ENCODE measurements at places on chromosomes 2 and 18.

- DNase-seq, result no peak
Observed at GRCh38 chr2:7672027-7672684, 754.9 kb downstream of the RNF144A start.

- DNase-seq, result peak; percentile 81
Observed at GRCh38 chr2:174442546-174443510, 44.0 kb downstream of the GPR155 start.

GRCh38 chr2:234492717-234493485, 4.0 kb downstream of the ARL4C start:
- DNase-seq, result no peak

DNA sequence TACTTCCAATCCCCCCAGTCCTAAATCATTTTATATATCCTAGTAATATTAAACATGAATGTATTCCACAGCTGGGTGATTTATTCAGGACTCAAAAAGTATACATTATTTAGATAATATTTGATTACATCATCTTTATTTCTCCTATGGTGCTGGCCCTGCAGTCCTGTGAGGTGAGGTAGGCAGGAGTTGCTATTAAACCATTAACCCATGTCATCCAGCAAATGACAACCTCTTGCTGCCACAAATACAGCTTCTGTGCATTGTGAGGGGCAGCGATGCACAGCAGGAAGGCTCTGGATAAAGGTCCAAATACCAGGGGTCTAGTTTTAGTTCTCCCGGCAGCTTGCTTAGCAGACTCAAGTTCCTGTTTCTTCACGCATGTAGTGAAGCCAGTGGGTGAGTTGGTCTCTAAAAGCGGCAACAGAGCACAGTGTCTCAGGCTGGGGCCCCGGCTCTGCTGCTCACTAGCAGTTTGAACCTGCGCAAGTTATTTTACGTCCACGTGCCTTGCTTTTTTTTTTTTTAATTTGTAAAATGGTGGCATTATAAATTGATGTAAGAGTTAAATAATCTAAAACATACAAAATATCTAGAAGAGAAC, 36.1 kb downstream of the INSIG2 start:
- DNase-seq, result no peak

- DNase-seq, result no peak
Observed at GRCh38 chr18:33507019-33507418, 66.5 kb upstream of the CCDC178 start.

- no peak for DNase-seq
Observed at GRCh38 chr2:210553373-210553772, 3.0 kb upstream of the CPS1 start.

DNA sequence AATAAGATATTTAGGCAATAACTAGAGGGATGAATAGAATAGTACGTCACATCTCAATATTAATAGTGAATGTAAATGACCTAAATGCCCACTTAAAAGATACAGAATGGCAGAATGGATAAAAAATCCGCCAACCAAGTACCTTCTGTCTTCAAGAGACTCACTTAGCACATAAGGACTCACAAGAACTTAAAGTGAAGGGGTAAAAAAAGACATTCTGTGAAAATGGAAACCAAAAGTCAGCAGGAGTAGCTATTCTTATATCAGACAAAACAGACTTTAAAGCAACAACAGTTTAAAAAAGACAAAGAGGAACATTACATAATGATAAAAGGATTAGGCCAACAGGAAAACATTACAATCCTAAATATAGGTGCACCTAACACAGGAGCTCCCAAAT, 56.7 kb upstream of the DSC1 start:
- DNase-seq, result no peak

DNA sequence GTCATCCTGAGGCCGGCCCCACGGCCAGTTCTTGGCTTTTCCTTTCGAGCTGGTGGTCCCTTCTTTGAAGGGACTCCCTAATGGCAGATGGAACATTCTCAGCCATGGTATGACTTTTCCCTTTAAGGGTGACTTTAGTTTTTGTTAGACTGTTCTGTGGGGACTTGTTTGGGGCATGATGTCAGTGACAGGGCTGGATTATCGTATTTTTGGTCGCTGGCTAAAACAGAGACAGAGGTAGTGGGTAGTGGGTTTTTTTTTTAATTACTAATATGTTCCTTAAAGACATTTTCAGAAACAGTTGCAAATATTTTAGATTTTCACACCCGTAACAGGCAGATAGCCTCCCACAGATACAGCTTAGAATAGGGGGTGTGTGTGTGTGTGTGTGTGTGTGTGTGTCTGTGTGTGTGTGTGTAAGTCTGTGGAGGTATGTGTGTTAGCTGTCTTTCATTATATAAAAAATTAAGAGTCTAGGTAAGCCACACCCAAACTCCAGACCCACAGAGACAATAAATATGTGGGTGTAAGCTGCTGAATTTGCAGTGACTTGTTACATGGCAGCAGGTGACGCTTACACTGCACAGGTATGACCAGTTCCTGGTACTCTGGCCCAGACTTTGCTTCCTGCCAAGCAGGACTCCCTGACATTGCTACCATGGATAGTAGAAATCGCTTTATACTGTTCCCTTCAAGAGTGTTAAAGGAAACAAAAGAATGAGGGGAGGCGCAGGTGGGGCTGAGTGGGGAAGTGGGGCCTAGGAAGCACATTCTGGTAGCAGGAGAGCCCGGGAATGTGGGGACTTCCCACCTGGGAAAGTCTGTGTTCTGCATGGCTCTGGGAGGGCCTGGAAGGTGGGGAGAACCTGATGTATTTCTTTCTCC, 20.9 kb downstream of the NCK2 start:
- peak; percentile 61 for DNase-seq

DNA sequence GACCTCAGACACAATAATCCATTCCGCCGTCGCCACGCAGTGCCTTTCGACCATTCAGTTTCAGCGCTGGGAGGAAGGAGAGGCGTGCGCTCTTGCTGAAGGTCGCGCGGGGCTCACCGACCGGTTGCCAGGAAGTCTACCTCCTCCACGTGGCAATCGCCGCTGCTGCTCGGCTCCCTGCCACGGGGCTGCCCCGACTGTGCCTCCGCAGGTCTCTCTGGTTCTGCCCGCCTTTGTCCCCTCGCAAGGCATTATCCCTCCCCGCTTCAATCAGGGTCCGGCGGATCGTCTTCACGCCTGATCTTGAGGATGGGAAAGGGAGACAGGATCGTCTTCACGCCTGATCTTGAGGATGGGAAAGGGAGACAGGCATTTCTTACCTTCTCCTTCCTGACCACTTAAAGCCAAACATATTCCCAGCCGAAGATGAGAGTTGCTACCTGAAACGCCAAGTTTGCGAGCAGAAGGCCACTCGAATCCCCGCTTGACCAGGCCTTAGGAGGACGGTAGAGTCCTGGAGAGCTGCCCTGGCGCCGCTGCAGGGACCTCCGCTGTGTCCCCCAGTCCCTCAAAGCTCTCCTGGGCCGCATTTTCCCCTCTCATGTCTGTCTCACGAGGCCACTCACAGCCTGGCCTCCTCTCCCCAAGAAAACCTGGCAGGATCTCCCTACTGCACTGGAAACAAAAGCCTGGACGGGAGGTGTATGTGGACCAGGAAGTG, 4.3 kb upstream of the GPR45 start:
- no peak for DNase-seq

DNA sequence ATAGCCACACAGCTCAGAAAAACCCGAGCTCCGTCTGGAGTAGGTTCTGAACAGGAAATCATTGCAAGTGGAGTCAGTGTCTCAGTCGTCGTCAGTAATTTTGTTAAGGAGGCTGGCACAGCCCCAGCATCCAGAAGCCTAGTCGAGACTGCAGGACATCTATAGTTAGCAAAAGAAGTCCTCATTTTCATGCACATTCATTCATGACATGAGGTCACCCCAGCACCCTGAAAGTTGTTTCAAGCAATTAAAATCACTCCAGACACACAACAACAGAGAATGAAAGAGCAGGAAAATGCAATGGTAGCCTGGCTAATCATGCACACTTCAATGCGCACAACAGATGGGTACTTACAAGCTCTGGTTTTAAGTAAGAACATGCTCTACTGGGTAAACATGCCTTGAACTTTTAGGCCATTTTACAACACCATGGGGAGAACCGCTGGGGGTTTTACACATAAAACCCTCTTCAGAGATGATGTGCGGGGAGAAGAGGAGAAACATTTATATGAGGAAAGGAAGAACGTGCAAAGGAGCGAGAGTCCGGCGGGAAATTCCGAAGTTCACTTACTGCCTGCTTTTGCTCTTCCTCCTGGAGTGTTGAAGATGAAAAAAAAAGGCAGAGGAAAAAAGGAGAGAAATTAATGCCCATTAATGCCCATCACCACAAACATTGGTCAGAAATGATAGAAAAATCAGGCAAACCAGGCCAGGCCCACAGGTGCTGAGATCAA, 77.4 kb upstream of the DNMT3A start:
- no peak for DNase-seq

DNA sequence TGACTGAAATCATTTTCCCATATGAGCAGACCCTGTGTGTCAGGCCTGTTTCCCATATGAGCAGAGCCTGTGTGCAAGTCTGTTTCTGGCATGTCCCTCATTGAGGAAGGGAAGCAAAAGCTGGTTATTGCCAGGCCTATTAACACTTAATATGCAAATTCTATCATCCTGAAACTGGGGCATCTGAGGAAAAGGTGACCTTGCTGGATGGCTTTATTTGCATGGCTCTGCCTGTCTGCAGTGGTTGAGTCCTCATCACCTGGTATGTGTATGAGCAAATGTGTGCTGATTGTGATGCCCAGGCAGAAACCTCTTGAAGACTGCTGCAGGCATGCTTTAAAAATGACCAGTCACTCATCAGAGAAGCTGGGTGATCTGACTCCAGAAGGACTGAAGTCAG, 31.2 kb downstream of the EIF4E2 start:
- DNase-seq, result no peak

- no peak for DNase-seq
Observed at GRCh38 chr2:173218326-173219056, 136.2 kb upstream of the CDCA7 start.

GRCh38 chr2:30784682-30785081, 22.6 kb downstream of the CAPN13 start:
- DNase-seq, result no peak

DNA sequence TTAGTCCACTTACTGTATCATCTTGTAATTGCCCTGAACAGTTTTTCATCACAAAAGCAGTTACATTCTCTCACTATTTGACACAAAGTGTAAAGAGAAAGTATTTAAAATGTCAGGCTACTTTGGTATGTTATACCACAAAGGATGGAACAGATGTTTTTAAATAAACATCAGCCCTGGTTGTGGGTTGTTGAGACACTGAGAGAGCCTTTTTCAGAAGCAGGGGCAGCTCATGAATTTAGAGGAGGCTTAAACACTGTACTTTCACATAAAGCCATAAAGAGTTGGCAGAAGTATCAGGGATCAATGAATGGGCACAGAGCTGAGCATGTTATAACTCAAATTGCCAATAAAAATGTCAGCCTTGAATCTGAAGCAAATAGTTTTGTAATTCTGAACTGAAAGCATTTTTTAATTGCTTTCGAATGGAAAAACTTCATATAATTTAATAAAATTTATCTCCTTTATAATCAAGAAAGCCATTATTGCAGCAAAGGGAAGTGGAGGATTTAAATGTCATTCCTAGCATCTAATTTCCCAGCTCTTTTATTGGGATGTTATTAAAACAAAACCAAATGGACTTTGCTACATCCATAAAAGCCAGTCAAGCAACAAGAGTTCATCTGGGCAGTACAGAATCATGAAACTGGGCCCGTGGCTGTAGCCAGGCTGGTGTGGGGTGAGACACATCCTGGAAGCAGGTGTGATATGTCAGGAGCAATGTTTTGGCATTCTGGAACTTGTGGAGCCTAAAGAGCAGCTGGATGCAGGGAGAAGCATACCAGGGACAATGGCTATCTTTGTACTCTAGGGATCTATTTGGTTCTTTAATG, 95.1 kb upstream of the NT5C1B start:
- DNase-seq, result no peak

- no peak for DNase-seq
Observed at GRCh38 chr2:119827866-119828507, 68.3 kb downstream of the PTPN4 start.

DNA sequence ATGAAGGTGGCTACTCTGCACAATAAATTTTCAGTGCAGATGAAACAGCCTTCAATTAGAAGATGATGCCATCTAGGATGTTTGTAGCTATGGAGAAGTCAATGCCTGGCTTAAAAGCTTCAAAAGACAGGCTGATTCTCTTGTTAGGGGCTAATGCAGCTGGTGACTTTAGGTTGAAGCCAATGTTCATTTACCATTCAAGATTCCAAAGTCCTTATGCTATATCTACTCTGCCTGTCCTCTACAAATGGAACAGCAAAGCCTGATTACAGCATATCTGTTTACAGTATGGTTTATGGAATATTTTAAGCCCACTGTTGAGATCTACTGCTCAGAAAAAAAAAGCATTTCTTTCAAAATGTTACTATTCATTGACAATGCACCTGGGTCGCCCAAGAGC, 15.8 kb downstream of the TGFA start:
- no peak for DNase-seq

- no peak for DNase-seq
Observed at GRCh38 chr2:168849610-168850009, 40.6 kb downstream of the SPC25 start.

DNA sequence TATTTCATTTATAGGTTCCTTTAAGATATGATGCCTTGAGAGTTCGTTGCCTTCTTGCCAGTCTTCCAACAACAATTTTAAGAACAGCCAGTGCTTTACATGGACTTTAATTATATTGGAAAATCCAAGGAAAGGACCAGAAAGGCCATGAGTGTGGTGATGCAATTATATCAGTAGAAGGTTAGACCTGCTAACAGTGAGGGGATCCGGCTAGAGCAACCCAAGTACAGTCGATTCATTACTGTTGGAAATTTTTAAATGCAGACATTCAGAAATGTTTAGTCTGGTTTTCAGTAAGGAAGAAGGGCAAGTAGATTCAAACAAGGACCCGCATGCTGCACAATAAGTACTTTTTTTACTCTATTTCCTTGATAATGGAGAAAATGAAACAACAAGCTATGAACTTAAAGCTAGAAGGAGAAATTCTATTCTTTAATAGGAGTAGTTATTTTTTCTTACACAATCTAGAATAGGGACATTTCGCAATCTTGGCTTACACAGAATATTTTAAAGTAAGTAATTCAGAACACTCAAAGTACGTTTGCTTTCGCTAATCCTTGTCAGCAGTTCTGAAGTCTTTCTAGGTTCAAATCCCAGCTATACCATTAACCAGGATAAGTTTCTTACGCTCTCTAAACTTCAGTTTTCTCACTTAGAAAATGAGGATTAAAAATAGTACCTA, 405.5 kb downstream of the MEIS1 start:
- DNase-seq, result no peak

DNA sequence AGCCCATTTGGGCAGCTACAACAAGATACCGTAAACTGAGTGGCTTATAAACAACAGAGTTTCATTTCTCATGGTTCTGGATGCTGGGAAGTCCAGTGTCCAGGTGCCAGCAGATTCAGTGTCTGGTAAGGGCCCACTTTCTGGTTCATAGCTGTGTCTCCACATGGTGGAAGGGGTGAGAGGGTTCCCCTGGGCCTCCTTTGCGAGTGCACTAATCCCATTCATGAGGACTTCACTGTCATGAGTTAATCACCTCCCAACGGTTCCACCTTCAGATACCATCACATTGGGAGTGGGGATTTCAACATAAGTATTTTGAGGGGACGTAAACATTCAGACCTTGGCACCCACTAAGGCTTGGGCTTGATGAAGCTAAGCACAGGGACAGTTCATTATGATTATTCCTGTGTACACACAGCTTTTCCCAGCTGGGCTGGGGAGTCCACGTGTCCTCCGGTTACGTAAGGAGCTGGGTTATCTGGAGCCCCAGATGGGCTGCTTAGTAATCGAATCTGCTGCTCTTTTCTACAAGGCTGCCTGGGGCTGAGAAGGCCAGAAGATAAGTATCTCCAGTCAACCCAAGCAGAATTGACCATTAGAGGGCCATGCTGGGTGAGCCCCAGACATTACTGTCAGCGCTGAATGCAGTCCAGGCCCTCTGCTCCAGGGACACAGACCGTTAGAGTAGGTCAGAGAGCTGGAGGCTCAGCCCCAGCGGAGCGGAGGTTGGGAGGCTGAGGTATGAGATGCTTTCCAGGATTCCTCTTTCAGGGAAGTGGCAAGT, 42.7 kb downstream of the EPAS1 start:
- DNase-seq, result no peak
